ENCODE measurements at places on chromosomes 4 and X.

GRCh38 chrX:146144039-146144438 lies 326.4 kb downstream of the SLITRK2 start:
- no peak for DNase-seq

DNA sequence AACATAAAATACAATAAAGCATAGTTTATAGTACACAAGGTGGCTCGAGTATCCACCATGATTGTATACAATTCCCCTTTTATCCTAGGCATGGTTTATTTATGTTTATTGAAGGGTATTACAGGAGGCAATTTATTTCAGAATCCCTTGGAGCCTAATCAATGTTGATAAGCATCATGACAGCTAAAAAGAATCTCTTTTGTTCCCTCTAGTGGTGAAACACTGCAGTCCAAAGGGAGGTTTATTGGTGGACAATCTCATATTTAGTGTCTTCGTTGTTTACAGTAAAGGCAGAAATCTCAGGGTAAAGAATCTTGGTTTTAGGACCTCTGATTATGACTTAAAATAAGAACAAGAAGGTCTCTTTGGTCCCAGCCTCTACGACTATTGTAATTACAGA lies 1712.5 kb downstream of the C4orf33 start:
- peak; percentile 45 for DNase-seq

GRCh38 chrX:67574696-67575095 lies 30.9 kb downstream of the AR start:
- DNase-seq = no peak

- no peak for DNase-seq
These were observed 5.5 kb upstream of the XIAP start for GRCh38 chrX:123854329-123854728.

- DNase-seq = peak; percentile 37
These were observed 125.2 kb downstream of the NHS start for GRCh38 chrX:17500145-17500579.
